ENCODE measurements at places on chromosomes 3 and 15.
A peak's percentile ranks its signal among the peaks of the same experiment; 100 is the strongest.

DNA sequence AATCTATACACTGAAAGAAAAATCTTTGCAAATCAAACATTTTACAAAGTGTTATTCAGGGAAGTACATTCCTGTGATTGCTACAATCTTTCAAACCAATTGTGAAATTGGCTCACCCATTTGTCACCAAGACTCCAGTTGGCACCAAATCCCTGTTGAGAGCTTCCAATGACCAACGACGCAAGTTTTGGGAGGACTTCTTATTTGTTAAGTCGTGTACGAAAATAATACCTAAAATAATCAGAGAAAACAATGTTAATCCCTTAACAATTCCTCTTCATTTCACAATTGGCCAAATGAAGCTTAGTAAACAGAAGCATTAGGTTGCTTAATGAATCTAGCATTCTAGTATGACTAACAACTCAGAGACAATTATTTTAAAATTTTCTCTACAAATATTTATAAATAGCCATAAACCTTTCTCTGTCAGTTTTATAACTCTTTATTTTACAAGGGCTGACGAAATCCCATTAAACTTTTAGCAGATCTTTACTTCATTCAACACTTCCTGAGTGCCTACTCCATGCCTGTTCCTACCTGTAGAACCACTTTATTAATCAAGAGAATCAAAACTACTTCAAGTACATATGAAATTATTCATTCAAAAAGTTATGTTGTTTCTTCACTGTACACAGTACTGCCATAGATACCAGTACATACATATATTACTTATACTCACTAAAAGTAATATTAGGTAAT lies 24.0 kb upstream of the HGD start:
- DNase-seq: no peak

DNA sequence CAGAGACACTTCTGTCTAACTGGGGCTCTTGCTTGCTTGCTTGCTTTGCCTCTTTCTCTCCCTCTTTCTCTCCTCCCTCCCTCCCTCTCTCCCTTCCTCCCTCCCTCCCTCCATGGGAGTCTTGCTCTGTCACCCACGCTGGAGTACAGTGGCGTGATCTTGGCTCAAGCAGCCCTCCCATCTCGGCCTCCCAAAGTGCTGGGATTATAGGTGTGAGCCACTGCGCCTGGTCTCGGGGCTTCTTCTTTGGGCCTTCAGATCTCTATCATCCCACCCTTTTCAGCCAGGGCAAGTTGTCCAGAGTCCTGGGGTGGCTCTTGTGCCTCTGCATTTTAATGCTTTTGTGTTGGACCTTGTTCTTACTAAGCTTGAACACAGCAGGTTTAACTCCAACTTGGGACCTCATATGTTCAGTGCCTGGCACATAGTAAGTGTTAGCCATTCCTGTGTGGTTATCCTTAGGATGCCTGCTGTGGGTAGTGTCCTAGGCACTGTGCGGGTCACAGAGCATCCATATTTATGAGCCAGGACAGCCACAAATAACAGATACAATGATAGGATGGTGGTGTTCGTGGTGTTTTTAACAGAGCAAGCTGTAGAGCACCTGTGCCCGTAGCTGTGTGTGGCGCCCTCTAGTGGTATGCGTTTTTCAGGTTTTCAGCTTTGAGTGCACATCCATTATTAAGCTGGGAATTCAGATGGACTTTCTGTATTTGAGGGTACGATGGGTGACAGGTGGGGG lies 75.1 kb downstream of the CCK start:
- peak; percentile 38 for DNase-seq

GRCh38 chr15:45555934-45556608 lies 31.1 kb upstream of the BLOC1S6 start:
- DNase-seq: no peak

DNA sequence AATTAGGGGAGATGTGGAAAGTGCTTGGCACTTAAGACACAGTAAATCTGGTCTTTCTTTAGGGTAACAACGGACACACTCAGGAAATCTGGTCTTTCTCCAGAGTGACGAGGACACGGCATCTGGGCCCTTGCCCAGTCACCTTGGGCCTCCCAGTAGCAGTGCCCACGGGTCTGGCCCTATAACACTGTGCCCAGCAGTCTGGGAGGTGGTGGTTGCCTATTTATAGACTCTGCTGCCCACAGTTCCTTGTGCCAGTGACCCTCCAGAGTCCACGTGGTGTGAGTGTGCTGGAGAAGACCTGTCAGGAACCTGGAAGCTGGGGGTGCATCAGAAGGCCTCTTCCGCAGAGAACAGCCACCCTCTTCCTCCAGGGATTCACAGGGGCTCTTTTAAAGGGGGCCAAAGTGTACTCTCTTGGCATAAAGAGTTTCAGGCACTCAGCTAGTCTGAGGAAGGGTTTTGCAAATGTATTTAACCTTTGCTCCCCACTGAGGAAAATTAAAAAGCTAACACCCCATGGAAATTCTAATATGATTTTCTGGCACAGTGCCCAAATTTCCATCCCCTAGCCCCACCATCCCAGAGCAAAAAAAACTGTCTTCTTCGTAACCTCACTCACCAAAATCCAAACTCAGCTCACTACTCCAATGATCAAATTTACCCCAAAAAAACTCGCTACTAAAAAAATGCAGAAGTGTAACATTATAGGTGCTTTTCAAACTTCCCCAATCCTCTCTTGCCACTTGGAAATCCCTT lies 15.4 kb downstream of the WNT5A start:
- DNase-seq: no peak

DNA sequence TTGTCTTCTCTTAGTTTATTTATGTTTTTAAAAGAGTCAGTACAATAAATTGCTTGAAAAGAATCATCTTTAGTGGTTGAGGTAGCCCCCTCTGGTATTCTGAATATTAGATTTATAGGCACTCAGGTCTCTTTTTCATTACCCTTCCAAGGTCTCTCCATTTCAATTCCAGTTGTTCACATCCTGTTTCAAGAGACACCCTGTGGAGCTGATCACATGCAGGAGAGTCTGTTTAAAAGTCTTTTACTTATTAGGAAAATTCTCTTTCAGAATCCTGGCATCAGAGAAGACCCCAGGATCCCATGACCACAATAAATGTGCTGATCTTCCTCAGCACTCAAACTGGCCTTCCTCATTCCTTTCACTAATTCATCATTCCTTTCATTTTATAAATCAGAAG lies 195.7 kb downstream of the ZIC4 start:
- DNase-seq: peak; percentile 13

- peak; percentile 78 for DNase-seq
Measured at GRCh38 chr3:105715372-105715771, 153.4 kb downstream of the CBLB start.

GRCh38 chr3:68274286-68274685 lies 619.9 kb upstream of the SUCLG2 start:
- no peak for DNase-seq

Measured in fibroblast of skin of right quadriceps (primary cell).